ENCODE measurements at places on chromosomes 4 and X. TPM values are rescaled to one million over a fixed set of nuclear protein-coding genes. Genes with fewer than 3 reads are reported as not detected.

DNA sequence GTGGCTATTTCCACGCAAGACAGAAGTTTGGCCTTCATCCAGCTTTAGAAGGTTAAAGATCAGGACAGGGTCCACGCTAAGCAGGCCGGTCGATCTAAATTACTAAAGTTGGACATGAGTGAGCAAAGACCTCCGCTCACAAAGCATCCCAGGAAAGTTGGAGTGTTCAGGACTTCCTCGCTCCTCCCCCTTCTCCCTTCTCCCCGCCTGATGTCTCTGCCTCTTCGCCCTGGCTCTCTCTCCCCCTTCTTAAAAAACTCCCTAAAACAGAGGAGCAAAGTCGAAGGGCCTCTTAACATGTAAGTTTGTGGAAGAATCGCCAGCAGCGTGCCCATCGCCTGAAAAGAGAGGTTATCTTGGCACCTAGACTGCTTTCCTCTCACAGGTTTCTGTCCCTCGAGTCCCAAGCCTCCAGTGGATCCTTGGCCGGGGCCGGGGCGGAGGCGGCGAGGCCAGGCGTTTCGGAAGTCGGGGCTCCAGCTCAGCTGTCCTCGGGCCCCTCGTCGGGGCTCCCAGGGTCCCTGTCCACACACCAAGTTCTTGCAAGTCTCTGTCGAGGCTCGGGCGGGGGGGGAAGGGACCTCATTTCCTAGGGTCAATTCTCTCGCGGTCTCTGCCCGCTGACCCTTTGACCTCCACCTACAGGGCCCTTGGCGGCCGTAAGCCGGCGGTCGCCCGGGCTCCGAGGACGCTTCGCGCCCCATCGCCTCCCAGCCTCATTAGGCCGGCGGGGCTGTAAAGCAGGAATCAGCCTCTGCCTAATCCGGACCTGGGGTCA lies 7.6 kb downstream of the ZIC3 start:
- no peak for DNase-seq

DNA sequence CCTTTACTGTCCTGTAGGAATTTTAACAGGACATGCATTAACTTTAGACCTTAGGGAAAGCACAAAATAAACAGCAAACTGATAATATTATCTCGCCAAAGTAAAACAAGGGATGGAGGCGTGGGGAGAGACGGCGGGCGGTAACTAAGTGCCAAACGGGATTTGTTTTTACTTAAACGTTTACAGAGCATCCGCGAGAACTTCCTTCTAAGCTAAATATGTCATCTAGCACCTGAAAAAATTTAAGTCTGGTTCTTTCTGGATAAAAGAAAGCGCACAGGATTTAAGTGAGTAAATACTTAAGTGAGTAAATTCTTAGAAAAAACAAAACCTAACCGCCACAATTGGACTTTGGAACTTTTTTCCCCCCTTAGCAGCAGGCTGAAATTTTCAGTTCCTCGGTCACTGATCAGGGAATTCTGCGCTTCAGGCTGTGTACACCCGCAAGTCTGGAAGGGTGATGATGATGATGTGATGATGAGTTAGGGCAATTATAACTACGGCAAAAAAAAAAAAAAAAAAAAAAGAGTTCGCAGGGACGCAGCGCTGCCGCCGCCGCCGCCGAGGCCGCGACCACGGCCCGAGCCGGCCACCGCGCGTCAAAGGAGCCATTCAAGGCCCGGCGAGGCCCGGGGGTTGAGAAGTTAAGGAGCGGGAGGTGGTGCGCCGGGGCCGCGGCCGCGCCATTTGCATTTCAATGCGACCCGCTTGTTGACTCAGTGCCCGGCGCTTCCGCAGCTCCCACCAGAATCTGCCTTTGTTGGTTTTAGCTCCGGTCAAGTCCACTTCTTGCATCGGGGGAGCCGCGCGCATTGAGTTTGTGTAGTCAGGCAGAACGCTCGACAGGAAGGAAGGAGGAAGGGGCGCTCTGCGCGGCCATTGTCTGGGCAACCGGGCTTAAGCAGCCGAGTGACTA lies 108.8 kb downstream of the SPRY1 start:
- DNase-seq, result peak; percentile 59

The CXCL5 gene
- total RNA-seq, result 0.36 TPM

The MAGEA2 gene
- not detected for total RNA-seq

The FSTL5 gene
- not detected for total RNA-seq

GRCh38 chr4:88738180-88738579 lies 40.6 kb upstream of the NAP1L5 start:
- no peak for DNase-seq

GRCh38 chr4:136012220-136012619 lies 1520.1 kb downstream of the PCDH18 start:
- DNase-seq, result no peak
